ENCODE measurements at places on chromosomes 3 and 15. TPM values are rescaled to one million over a fixed set of nuclear protein-coding genes. Genes with fewer than 3 reads are reported as not detected.

The NDN gene
- 23.1 TPM for polyA plus RNA-seq

The SCN11A gene
- 0.07 TPM for polyA plus RNA-seq

The SIDT1 gene
- 0.75 TPM for polyA plus RNA-seq

The CDHR4 gene
- polyA plus RNA-seq, result not detected

The SNX22 gene
- polyA plus RNA-seq, result 1.6 TPM

The TMEM207 gene
- polyA plus RNA-seq, result not detected

The RTP4 gene
- 1.6 TPM for polyA plus RNA-seq

The SLC30A4 gene
- 2.0 TPM for polyA plus RNA-seq

The GOLGA8S gene
- polyA plus RNA-seq, result 0.18 TPM

The PRICKLE2 gene
- 9.8 TPM for polyA plus RNA-seq

The ST8SIA2 gene
- not detected for polyA plus RNA-seq

The ZBTB47 gene
- 82.4 TPM for polyA plus RNA-seq

The C3orf52 gene
- 3.4 TPM for polyA plus RNA-seq

The ELL3 gene
- 4.5 TPM for polyA plus RNA-seq

The DGKG gene
- 0.39 TPM for polyA plus RNA-seq

The ZNF660 gene
- polyA plus RNA-seq, result 0.58 TPM

The SLC24A5 gene
- not detected for polyA plus RNA-seq

The ARPP21 gene
- 0.16 TPM for polyA plus RNA-seq

The HCLS1 gene
- 10.3 TPM for polyA plus RNA-seq

The SNTN gene
- 0.06 TPM for polyA plus RNA-seq

The ANKRD63 gene
- polyA plus RNA-seq, result not detected

The NT5DC2 gene
- polyA plus RNA-seq, result 30.3 TPM

The NLGN1 gene
- 1.0 TPM for polyA plus RNA-seq

The CCRL2 gene
- polyA plus RNA-seq, result 2.0 TPM

The B3GALNT1 gene
- polyA plus RNA-seq, result 2.4 TPM

The PP2D1 gene
- polyA plus RNA-seq, result not detected

The CACNA2D2 gene
- polyA plus RNA-seq, result 1.7 TPM

The CHRFAM7A gene
- polyA plus RNA-seq, result 0.67 TPM

The PRR20G gene
- polyA plus RNA-seq, result not detected

The PFN2 gene
- 50.5 TPM for polyA plus RNA-seq

The OIP5 gene
- polyA plus RNA-seq, result not detected

The TERC gene
- not detected for polyA plus RNA-seq

The CPEB1 gene
- 0.49 TPM for polyA plus RNA-seq

The HLTF gene
- polyA plus RNA-seq, result 5.3 TPM

The LRTM1 gene
- polyA plus RNA-seq, result not detected

The HIGD2B gene
- 0.09 TPM for polyA plus RNA-seq

The OCA2 gene
- polyA plus RNA-seq, result not detected

The TM4SF4 gene
- 87.6 TPM for polyA plus RNA-seq

The CCDC51 gene
- 5.5 TPM for polyA plus RNA-seq

The MFGE8 gene
- 303 TPM for polyA plus RNA-seq

The CCR5 gene
- 1.1 TPM for polyA plus RNA-seq

The SLC9A9 gene
- polyA plus RNA-seq, result 9.0 TPM

The FAM174B gene
- 4.5 TPM for polyA plus RNA-seq

The SLC2A2 gene
- not detected for polyA plus RNA-seq

The SLCO2A1 gene
- polyA plus RNA-seq, result 33.5 TPM

The ULK4 gene
- 0.45 TPM for polyA plus RNA-seq

The EPHB3 gene
- 1.7 TPM for polyA plus RNA-seq

The CNTN6 gene
- 0.01 TPM for polyA plus RNA-seq

The CHRNA3 gene
- not detected for polyA plus RNA-seq
